ENCODE measurements at places on chromosomes 16 and 17. TPM values are rescaled to one million over a fixed set of nuclear protein-coding genes. Genes with fewer than 3 reads are reported as not detected.

Gene MYH13
- total RNA-seq: not detected

Gene ITGAD
- not detected for total RNA-seq

Gene SALL1
- 5.6 TPM for total RNA-seq

Gene DOC2B
- total RNA-seq: 1.8 TPM

Gene TEKT5
- not detected for total RNA-seq

Gene NPIPB9
- total RNA-seq: 1.0 TPM

Gene TPSG1
- not detected for total RNA-seq

Gene DHRS7C
- total RNA-seq: not detected

Gene ZNRF1
- 66.7 TPM for total RNA-seq

Gene CARD14
- not detected for total RNA-seq

Gene KRT33B
- not detected for total RNA-seq

Gene MYH1
- not detected for total RNA-seq

Gene PIK3R5
- 3.1 TPM for total RNA-seq

Gene AANAT
- total RNA-seq: not detected

Gene TP53TG3B
- total RNA-seq: not detected

Gene ODAD4
- total RNA-seq: 0.78 TPM

Gene KRTAP4-1
- total RNA-seq: not detected

Gene COPZ2
- not detected for total RNA-seq

Gene CACNG4
- total RNA-seq: not detected

Gene ZSCAN10
- total RNA-seq: not detected

Gene C16orf90
- total RNA-seq: not detected

Gene TP53TG3C
- total RNA-seq: not detected

Gene SCNN1G
- 0.30 TPM for total RNA-seq

Gene TBX2
- total RNA-seq: 1.2 TPM

Gene SAMD14
- total RNA-seq: 0.07 TPM

Gene HYDIN
- total RNA-seq: 3.8 TPM

Gene MPP2
- 8.1 TPM for total RNA-seq

Gene C1QL1
- total RNA-seq: 10.9 TPM

Gene GALNS
- total RNA-seq: 20.9 TPM

Gene KRTAP2-1
- total RNA-seq: not detected

Gene HBQ1
- not detected for total RNA-seq

Gene PABPN1L
- total RNA-seq: not detected

Gene ADAMTS18
- not detected for total RNA-seq

Gene KRTAP16-1
- total RNA-seq: not detected

Gene MT1H
- not detected for total RNA-seq

Gene KRTAP1-1
- not detected for total RNA-seq

Gene SPIRE2
- total RNA-seq: 13.1 TPM

Data from Caki2 (cell line).